ENCODE measurements at places on chromosomes 4 and X.

DNA sequence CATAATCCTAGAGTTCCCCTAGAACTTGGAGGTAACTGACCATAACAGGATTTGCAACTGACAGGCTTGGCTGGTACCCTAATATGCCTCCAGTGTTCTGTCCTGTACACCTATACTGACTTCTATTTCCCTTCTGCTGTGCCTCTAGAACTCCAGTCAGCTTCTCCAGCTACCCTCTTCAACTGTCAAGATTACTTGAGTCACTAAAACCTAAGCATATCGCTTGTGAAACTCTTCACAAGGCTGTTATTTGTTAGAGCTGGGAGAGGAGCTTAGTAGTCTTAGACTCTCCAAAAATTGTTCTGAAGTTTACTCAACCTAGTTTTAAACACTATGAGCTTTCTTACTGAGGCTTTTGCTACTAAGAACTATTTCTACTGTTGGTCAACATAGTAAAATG, 52.0 kb downstream of the CCNG2 start:
- no peak for DNase-seq

- no peak for DNase-seq
Observed at GRCh38 chrX:141814213-141814857, 23.8 kb upstream of the MAGEC3 start.

GRCh38 chr4:127352220-127353113, 280.3 kb upstream of the INTU start:
- no peak for DNase-seq

GRCh38 chr4:3257556-3258482, 8.9 kb downstream of the MSANTD1 start:
- DNase-seq: peak; percentile 10

DNA sequence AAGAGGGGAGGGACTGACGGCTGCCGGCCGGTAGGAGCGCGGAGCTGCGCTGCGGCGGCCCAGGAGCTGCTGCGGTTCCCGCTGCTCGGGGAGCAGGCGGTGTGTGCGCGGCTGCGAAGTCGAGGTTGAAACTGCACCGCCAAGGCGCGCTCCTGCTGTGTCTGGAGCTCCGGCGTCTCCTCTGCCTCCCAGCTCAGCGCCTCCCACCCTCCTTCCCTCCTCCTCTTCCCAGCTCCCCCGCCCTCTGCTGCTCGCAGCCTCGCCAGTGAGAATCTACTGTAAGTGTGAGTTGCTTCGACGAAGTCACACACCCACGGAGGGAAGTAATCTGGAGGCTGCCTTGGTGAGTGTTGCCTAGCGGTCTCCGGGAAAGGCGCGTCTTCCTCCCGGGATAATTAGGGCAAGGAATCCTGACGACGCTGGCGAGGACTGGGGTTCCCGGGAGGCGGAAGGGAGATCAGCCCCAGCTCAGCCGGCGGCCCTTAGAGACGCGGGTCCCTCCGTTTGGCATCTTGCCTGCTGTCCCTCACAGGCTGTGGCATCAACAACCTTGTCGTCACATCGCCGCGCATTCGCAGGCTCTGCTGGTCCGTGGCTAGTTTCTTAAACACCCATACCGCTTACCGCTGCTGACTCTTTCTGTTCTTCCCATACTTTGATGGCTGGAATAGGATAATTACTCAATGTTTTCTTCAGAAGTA, at the start of gene EPHA5:
Gene EPHA5 (minus strand): TSS at position 159 of the 701 bp plus-strand sequence. CDS start 747 bp downstream, outside the sequence.
- DNase-seq: peak; percentile 40

GRCh38 chr4:1599026-1599481, 85.1 kb downstream of the FAM53A start:
- peak; percentile 38 for DNase-seq

DNA sequence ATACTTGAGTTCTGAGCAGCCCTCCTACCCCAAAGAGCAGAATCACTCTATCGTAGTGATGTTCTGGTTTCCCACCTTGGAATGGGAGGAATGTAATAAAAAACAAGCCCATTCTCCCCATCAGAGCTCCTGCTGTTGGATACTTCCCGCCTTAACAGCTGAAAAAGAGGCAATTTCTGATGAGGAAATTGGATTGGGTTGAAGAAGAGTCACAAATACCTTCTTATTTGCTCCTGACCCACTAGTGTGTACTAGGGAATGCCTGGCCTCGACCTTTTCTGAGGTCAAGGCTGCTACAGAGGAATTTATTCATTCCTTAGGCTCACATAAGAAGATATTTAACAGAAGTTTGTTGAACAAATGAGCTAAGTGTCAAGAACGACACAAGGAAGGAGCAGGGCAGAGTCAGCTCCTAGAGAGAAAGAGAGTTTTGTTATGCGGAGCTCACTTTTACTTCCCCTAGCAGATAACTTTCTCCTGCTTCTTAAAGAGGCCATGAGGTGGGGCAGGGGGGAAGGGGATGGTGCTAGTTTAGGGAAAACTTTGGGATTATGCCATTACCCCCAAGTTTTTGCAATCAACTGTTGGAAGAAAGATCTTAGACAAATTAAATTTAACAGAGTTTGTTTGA, 273.8 kb upstream of the CLNK start:
- no peak for DNase-seq

GRCh38 chrX:136779346-136779781, 1.4 kb downstream of the ARHGEF6 start:
- DNase-seq: no peak

- no peak for DNase-seq
Observed at GRCh38 chr4:17283251-17283650, 228.6 kb downstream of the QDPR start.

GRCh38 chr4:171573181-171573580, 240.0 kb upstream of the GALNTL6 start:
- DNase-seq: no peak

GRCh38 chrX:67939270-67939669, 395.4 kb downstream of the AR start:
- no peak for DNase-seq

GRCh38 chr4:105896461-105896942, 1.2 kb downstream of the NPNT start:
- DNase-seq: no peak

GRCh38 chrX:51737091-51737490, 6.2 kb upstream of the GSPT2 start:
- no peak for DNase-seq
